ENCODE measurements at places on chromosomes 5 and 9.
A peak's percentile ranks its signal among the peaks of the same experiment; 100 is the strongest.

GRCh38 chr5:86404256-86404655 is 213.5 kb upstream of the COX7C start:
- no peak for DNase-seq

GRCh38 chr9:93731963-93732362 is 155.6 kb downstream of the PHF2 start:
- no peak for DNase-seq

DNA sequence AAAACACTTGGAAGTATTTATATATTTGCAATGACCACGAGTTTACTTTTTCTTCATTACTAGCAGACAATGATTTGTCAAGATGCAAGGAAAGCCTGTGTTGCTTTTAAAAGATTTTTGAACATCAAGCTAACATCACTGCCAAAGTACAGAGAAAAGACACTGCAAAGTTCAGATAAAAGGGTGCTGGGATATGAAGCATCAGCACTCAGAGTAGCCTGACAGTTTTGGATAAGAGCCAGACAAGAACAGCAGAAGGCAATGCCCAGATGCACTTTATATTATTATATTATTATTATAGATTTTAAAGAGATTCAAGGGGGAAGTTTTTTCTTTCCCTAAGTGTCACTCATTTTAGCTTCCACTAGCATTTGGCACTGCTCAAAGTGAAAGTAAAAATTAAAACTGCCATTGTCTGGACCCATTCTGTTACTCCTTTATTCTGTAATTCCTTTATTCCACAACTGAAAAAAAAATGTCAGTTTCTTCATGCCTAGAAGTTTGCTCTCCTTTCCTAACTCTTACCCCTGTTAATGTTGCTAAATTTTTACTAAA is 240.6 kb downstream of the EFNA5 start:
- DNase-seq: no peak

- DNase-seq: no peak
Measured at GRCh38 chr9:124621371-124622328, 114.5 kb upstream of the NR5A1 start.

DNA sequence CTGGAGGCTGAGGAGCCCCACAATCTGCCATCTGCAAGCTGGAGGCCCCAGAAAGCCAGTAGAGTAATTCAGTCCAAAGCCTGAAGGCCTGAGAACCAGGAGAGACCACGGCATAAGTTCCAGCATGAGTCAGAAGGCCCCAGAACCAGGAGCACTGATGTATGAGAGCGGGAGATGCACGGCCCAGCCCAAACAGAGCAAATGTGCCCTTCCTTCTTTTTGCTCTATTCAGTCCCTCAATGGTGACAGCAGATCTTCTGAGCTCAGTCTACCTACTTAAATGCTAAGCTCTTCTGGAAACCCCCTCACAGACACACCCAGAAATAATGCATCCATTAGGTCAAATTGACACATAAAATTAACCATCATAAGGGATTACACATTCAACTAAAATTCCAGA is 277.6 kb downstream of the ATPSCKMT start:
- DNase-seq: no peak

DNA sequence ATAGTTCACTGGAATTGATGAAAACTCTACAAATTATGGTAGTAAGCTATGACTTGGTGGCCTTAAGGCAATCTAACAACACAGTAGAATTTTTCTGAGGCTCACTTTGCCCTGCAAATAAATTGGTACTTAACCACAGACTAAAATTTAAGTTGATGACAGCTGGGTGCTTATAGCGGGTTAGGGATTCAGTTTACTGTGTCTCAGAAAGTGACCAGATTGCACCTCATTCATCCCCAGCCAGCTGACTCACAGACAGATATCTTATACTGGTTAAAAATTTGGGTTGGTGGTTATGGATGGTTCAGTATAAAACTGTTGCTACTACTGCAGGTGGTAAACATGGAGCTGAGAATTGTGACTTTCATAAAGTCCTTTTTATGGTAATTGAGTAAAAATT is 2.8 kb downstream of the CKS2 start:
- no peak for DNase-seq

DNA sequence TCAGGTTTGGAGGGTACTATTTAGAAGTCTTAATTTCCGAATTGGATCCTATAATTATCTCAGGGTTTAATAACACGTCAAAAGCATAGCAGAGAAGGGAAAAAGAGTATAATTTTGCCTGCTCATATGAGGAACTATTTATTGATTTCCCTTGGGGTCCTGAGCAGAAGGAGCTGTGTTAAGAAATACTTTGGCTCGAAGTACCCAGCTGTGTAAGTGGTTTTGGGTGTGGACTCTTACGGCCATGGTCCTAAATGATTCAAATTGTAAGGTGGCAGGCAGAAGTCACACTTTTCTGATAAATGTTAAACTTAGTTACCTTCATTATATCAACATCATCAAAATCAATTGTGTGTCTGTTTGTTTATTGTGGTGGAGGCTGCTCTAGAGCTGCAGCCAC is 190.4 kb downstream of the MTRR start:
- DNase-seq: no peak

DNA sequence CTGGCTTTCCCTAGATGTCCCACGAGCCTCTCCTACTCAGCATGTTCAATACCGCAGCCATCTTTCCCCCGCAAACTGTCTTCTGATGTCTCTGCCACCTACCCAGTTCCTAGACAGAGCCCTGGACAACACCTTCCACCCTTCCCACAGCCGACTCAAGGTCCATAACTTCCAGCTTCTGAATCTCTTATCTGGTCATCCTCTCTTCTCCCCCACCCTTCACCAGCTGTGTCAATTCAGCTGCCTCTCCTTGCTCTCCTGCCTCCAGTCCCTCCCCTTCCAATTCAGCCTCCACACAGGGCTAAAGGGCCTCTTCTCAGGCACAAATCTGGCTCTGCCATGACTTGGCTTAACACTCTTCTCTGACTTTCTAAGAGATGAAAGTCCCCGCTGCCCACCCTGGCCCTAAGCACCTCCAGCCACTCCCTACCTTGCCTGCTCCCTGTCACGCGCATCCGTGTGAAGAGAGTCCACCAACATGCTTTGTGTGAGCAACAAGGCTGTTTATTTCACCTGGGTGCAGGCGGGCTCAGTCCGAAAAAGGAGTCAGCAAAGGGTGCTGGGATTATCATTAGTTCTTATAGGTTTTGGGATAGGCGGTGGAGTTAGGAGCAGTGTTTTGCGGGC is 25.2 kb downstream of the AQP7 start:
- no peak for DNase-seq

GRCh38 chr9:106860721-106861639 is 2.0 kb upstream of the ZNF462 start:
- no peak for DNase-seq

- no peak for DNase-seq
Measured at GRCh38 chr5:109880907-109881685, 191.4 kb downstream of the MAN2A1 start.

DNA sequence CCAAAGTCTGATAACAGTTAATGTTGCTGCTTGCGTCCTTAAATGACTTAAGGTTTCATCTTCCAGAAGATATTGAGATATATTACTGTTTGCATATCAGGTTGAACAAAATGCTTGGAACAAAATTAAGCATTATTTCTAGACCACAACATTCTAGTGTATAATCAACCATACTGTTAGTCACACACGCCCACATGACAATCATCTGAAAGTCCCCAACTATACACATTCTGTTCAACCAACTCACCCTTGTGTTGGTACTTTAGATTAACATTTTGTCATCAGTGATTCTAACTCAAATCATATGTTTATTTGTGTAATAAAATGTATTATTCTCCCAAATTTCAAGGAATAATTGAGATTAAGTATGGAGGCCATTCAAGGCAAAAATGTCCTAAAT is 47.3 kb downstream of the LURAP1L start:
- no peak for DNase-seq

DNA sequence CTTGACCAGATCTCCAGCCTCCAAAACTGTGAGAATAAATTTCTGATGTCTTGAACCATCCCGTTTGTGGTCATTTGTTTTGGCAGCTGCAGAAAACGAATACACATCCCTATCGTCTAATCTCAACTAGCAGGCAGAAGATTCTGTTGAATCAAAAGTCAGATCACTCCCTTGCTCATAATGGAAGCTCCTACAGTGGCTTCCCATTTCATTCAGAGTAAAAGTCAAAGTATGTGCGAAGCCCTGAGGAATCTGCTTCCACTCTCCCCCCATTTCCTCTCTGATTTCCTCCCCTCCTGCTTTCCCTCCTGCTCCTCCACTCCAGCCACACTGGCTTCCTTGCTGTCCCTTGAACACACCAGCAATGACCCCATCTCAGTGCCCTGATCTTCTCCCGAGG is 34.8 kb upstream of the SPOCK1 start:
- no peak for DNase-seq

DNA sequence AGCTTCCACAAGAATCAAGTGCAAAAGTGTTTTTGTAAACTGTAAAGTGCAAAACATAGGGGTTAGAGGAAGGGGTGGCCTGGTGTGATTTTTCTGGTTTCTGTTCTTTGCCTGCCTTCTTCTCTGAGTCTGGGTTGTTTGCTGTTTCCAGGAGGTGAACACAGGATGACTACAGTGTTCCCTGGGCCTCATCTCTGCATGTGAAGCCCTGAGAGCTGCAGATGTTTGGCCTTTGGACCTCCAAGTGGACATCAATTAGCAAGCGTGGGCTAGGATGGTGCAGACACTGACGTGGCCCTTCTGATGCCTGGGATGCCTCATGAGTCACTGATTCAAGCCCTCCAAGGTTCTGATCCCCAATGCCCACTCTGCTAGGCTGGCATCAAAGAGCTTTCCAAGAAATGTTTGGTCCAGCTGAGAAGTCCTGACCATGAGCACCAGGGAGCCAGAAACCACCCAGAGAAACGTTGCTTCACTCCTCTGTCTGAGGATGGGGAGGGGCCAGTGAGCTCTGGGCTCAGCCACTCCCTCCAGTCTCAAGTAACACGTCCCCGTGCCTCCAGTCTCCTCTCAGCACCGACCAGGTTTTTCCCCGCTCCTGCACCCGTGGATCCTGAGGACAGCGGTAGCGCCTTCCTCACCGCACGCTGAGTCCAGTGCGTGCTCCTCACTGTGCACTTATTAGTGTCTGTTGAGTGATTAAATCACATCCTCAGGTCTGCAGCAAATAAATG is 7.6 kb downstream of the IL9 start:
- DNase-seq: no peak

- no peak for DNase-seq
Measured at GRCh38 chr5:10595293-10595671, 31.4 kb downstream of the ANKRD33B start.

DNA sequence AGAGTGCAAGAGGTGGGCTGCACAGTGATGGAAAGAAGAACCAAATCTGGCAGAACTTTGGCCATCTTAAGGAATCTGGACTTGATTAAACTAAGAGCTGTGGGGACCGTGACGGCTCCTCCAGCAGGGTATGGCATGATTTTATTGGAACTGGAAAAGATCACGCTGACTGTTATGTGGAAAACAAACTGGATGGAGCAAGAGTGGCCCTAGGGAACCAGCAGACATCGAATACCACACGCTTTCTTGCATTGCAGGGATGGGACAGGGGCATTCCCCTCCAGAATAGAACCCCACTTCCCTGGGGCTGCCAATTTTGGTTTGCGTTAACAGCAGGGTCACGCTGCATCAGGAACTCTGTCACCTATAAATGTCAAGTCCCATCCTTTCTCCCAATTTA is 38.8 kb downstream of the INSYN2B start:
- no peak for DNase-seq

GRCh38 chr9:106862110-106862820 is 701 bp upstream of the ZNF462 start:
- peak; percentile 28 for DNase-seq

DNA sequence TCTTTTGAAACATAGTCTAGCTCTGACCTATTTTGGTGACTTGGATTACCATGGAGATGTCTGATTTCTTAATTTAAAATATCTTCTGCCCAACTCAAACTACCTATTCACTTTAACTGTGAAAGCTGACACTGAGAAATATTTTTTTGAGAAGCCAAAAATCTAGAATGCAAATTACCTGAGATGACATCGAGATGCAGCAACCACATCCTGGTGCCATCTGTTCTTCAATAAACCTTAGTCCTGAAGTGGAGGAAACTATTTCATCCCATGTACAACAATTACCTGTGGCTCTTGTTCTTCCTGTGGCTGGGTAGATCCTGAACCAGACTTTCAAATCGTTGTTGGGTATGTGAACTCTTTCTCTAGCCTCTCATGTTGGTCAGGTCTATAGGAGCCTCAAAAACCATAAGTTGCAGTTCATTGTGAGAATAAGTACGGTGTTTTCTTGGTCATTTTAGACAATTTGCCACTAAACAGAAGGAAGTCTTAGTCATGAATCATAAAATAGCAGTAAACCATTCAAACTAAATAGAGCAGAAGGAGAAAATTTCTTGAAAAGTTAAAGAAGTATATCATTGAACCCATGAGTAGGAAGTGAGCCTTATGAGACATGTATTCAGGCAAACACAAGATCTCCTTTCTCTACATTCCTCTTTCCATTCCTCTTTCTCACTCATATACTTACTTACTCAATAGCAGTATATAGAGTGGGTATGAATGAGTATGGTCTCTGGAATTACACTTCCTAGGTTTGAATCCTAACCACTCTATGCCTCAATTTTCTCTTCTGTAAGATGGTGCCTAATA is 176.0 kb downstream of the HMHB1 start:
- no peak for DNase-seq
